Glomerular endothelial cell (primary cell): ENCODE measurements at places on chromosomes 1 and 21. TPM values are rescaled to one million over a fixed set of nuclear protein-coding genes. Genes with fewer than 3 reads are reported as not detected.

Gene MFSD2A
- 4.4 and 6.9 TPM in 2 replicates for total RNA-seq

Gene MYOM3
- total RNA-seq, result 0.15 and 0.23 TPM in 2 replicates

Gene SIPA1L2
- total RNA-seq, result 24.5 and 60.3 TPM in 2 replicates

Gene GCSAML
- total RNA-seq, result not detected in 2 replicates

Gene KCNJ6
- total RNA-seq, result 0.12 and 0.29 TPM in 2 replicates

DNA sequence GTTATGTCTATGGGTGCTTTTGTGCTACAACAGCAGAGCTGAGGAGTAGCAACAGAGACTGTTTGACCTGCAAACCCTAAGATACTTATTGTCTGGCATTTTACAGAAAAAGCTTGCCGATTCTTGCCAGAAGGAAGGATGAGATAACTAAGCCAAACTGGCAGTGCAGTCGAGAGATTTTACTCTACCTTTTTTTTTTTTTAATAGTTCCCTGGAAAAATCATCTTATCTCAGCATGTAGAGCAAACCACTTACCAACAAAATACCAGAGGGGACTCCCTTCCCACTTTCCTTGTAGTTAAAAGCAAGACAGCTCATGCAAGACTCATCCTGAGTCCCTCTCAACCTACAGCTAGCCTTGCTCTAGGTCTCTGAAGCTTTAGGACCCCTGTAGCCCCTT is 132.9 kb downstream of the SYT2 start:
- no peak for DNase-seq

DNA sequence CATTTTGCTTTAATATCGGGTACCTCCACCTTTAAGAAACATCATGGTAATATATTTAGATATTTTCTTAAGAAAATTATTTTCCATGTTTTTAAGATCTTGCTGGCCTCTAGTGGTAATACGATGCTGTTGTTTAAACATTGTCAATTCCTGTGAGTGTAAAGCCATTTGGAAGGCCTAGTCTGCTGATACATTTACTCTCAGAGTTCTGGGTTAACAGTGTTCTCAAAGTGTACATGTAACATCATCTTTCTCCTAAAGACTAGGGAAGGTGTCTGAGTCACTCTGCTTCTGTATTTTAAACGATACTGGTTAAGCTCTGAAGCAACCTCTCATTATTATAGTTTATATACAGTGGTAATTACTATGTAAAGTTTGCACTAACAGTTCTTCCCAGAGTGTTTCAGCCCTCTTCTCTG is 189.1 kb downstream of the RASAL2 start:
- no peak for DNase-seq

GRCh38 chr1:91749788-91750231 is 136.1 kb downstream of the TGFBR3 start:
- DNase-seq, result no peak

- DNase-seq, result peak; percentile 41
These were observed 61.2 kb downstream of the AK4 start for GRCh38 chr1:65209005-65209885.

DNA sequence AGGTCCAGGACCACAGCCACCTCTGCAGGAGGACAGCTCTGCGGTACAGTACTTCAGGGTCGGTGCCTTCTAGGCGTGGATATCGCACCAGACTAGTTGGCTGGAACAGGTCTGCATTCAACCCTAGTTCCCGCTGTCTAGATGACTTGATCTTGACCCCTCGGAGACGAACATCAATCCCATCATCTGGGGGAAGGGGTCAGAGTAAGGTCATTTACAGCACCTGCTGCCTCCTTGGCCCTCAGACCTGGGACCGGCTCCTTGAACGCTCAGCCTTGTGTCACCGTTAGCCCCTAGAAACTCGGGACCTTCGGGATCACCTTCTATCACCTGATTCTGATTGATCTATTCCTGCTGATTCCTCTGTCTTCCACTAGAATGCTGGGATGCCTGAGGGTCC is 2.6 kb downstream of the HECTD3 start:
- no peak for DNase-seq

- no peak for DNase-seq
These were observed 195.2 kb downstream of the RHOU start for GRCh38 chr1:228930479-228930957.

DNA sequence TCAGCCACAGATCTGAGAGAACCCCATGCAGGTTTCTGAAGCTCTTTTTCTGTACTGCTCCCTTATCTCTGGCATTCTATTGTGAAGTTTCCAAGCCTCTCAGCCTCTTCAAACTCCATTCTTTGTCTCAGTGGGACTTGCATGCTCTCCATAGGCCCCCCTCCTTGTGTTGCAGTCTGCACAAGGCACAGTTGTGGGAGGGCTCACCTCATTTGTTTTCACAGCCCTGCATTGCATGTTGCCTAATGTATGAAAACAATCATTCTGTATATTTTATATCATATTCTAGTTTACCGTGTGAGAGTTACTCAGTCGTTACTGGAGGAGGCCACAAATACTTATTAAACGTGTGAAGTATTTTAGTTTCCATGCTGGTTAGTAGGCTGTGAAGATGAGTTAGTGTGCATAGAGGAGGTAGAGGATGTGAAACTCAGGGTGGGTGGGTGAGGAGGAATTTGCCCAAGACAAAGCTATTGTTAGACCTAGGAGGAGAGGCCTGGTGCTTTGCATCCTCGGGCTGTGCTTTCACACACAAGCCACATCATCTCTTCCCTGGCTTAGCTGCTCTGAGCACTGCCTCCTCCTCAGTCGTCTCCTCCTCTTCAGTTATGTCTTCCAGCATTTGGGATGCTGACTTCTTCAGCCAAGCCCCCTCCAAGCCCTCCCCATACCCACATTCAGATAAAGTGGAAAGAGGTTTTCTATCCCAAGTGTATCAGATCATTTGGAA is 7.8 kb upstream of the CHI3L2 start:
- DNase-seq, result no peak

DNA sequence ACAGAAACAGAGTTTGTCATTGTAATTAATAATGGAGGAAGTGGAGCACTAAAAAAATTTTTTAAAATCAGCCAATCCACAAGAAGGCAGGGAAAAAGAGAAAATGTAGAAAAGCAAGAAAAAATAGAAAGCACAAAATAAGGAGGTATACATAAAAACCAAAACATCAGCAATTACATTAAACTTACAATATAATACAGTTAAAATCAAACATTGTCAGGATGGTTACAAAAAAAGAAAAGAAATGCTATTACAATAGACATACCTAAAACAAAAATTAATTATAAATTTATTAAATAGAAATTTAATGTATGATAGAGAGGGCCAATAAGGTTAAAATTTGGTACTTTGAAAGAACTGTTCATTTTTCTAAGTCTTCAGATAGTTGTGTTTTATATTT is 38.7 kb downstream of the PRSS38 start:
- no peak for DNase-seq

- DNase-seq, result no peak
These were observed 8.0 kb upstream of the NAV1 start for GRCh38 chr1:201530741-201531531.

DNA sequence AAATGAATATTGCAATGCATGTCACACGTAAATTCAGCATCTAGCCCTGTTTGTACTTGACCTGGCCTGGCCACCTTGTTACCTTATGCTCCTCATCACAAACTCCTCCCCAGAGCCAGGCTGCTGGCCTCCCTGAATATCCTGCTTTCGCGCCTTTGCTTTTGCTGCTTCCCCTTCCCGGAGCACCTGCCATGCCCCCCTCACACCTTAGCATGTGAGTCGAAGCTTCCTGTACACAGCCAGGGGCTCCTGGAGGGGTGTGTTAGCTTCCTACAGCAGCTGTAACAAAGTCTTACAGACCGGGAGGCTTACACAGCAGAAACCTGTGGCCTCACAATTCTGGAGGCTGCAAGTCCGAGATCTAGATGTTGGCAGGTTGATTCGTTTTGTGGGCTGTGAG is 60.1 kb downstream of the TLR5 start:
- DNase-seq, result no peak

DNA sequence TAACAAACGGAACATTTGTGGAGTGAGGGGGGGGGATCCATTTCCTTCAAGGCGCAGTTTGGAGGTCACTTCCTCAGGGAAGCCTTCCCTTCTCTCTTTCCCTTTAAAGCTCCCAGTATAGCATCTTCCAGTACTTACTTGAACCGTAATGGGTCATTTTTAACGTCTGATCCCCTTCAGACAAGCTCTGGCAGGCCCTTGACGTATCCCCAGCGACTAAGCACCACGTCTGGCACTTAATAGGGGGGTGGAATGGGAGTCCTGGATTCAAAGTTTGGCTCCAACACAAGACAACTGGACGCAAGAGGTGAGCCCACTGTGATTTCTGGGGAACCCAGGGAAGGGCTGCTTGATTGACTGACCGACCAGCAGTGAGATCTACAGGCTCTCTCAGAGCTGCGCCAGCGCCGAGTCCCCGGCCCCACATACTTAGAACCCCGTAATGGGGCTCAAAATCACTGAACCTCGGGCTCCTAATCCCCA is 441 bp downstream of the YARS1 start:
- DNase-seq, result no peak

- no peak for DNase-seq
These were observed 6.9 kb downstream of the HTR1D start for GRCh38 chr1:23210351-23210785.
